ENCODE measurements at places on chromosomes 6 and 20.

GRCh38 chr20:41671143-41671542 lies 53.0 kb upstream of the CHD6 start:
- DNase-seq, result no peak

- no peak for DNase-seq
Observed at GRCh38 chr6:165106261-165106660, 203.1 kb downstream of the C6orf118 start.

DNA sequence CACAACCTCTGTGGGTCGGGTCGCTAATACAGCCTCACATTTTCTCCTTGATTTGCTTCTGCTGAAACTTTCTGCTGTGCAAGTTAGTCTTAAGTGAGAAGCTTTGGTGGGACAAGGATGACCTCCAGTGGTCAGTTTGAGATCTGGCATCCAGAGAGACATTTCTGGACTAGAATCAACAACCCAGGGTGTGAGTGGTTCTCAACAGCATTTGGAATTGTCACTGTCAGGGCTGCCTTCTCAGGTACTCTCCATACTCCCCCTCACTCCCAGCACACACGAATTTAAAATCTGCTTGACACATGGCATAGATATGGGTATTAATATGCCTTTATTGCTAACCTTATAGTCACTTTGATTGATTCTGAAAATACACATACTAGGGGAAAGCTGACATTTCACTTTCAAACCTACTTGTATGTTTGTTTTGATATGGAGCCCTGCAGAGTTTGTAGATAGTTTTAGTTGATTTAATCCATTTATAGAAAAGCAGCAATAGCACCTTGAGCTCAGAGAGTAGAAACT lies 13.2 kb downstream of the OTOR start:
- no peak for DNase-seq

- DNase-seq, result no peak
Observed at GRCh38 chr20:20010639-20011500, 6.3 kb upstream of the NAA20 start.

DNA sequence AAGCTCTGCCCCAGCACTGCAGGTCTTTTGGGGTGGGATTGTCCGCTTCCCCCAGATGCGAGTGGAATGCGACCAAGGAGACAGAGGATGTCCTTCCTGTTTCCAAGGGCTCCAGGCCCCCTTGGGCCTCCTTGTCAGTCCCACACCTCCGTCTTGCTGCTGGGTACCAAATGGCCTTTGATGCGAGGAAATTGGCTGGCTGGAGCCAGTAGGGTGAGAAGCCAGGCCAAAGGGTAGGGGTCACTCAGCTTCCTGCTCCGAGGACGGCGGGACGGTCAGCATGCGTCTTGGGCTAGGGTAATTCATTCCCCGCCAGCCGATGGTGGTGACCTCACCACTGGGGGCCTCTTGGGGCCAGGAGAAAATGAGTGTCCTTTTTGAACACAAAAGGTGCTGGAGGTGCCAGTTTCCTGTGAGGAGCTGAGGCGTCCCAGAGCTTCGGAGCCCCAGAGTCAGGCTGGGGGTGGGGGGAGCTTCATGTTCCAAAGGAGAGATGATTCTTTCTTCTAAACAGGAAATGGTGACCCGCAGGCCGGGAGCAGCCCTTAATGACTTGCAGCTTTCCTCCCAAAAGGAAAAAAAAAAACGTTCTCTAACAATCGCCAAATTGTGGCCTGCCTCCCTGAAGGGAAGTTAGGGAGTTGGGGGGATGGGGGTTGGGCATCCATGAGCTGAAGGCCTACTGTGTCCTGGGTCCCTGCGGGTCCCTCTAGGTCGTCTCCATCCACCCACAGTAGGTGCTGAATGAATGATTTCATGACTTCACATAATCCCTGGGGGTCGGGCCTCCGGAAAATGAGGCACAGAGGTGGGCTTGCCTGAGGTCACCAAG lies 6.7 kb downstream of the SNAI1 start:
- no peak for DNase-seq

- DNase-seq, result no peak
Observed at GRCh38 chr6:108734271-108734922, 113.8 kb upstream of the ARMC2 start.

- DNase-seq, result no peak
Observed at GRCh38 chr20:59007665-59008511, 834 bp upstream of the CTSZ start.

- DNase-seq, result no peak
Observed at GRCh38 chr20:57630061-57630460, 9.8 kb upstream of the ZBP1 start.

DNA sequence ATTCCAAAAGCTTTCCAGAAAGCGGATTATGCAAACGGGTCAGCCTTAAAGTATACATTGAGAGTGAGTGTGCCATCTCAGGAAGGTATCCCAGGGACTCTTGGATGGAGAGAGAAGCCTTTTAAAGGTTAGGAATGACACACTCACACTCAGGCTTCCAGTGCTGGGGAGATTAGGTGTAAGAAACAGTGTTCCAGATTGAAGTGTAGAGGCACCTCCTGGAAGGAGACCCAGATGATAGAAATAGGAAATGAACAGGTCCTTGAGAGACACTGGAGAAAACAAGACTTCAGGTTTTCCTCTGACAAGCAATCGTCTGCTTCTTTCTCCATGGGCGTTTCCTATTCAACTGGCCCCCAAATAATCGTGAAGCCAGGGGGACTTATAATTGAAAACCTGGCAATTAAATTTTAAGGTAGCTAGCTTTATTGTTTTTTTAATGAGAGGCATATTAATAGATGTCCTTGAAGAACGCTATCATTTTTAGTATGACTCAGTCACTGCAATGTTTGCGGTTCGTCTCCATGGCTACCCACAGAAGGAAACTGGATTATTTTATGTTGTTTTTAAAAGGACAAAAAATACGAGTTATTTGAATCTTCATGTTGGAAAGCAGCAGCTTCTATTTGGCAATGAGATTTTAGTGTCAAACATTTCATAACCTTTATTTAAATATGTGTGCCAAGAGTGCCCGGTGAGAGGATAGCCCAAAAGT lies 85.3 kb downstream of the TRMT6 start:
- peak; percentile 46 for DNase-seq

DNA sequence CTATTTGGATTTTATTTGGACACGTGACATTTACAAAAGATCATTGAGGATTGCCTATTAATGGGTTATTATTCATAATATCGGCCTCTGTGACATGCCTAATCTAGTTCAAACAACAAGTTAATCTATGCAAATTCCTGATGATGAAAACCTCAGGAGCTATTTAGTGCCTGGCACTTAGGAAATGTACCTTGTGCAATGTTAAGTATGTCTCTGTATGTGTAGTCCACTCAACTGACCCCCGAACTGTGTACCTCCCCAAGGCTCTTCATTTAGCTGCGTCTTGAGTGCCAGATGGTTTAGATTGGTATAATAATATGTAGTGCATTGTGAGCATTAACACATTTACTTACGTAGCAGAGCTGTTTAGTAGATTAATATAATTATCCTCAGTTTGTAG lies 6.9 kb downstream of the LAMA2 start:
- no peak for DNase-seq

GRCh38 chr6:156379392-156380289 lies 397.5 kb upstream of the ARID1B start:
- no peak for DNase-seq

DNA sequence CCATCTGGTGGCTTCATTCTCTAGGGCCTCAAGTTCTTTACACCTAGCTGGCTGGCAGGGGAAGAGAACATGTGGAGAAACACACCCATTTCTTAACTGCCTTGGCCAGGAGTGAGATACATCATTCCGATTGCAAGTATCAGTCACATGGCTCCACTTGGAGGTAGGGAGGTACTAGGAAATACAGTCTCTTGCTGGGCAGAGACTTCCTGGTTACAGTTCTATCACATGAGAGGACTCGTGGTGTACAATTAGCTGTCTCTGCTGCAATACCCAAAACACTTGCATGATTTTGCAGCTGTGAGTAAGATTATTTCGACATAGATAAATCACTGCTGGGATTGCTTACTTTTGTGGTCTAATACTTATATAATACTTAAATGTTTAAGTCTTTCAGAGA lies 51.1 kb downstream of the GTF2H5 start:
- no peak for DNase-seq

DNA sequence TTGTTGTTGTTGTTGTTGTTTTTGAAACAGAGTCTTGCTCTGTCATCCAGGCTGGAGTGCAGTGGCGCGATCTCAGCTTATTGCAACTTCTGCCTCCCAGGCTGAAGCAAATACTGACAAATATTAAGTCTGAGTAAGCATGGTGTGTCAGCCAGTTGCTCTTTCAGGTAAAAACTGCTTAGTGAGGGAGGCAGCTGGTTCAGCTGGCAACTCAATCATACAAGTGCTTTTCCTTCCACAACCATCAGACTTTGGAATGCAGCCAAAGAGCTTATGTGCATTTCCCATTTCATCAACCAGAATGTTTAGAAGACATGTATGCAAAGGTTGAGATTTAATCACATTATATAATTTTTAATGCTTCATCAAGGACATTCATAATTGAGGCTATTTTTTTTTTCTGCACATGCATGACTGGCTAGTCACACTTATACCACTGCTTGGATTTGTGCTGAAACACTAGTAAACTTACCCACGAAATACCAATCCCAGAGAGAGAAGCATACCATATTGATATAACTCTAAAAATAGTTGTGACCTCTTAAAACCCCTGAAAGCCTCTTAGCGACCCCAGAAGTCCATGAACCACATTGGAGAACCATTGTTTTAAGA lies 56.0 kb downstream of the CLIC5 start:
- no peak for DNase-seq

GRCh38 chr6:155498370-155498769 lies 42.7 kb upstream of the NOX3 start:
- no peak for DNase-seq

GRCh38 chr6:56528412-56528841 lies 114.3 kb downstream of the DST start:
- DNase-seq, result no peak

DNA sequence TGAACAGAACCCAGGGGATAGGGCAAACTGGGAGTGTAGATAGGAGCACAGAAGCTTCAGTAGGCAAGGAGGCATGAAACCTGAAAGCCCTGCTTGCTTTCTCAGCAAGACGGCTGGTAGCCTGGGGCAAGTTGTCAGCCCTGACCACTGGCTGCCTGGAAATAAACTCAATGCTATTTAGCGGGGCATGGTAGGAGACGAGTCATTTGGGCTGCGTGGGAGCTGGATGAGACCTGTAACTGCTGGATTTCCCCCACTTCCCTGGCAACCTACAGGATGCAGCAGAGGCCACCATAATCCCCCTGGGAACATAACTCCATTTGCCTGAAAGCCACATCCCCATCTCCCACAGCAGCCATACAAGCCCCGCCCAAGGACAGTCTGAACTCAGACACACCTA lies 332.6 kb upstream of the TBX18 start:
- no peak for DNase-seq

- no peak for DNase-seq
Observed at GRCh38 chr6:42819803-42820511, 38.1 kb downstream of the BICRAL start.

- DNase-seq, result no peak
Observed at GRCh38 chr6:128847431-128848210, 35.3 kb upstream of the LAMA2 start.

DNA sequence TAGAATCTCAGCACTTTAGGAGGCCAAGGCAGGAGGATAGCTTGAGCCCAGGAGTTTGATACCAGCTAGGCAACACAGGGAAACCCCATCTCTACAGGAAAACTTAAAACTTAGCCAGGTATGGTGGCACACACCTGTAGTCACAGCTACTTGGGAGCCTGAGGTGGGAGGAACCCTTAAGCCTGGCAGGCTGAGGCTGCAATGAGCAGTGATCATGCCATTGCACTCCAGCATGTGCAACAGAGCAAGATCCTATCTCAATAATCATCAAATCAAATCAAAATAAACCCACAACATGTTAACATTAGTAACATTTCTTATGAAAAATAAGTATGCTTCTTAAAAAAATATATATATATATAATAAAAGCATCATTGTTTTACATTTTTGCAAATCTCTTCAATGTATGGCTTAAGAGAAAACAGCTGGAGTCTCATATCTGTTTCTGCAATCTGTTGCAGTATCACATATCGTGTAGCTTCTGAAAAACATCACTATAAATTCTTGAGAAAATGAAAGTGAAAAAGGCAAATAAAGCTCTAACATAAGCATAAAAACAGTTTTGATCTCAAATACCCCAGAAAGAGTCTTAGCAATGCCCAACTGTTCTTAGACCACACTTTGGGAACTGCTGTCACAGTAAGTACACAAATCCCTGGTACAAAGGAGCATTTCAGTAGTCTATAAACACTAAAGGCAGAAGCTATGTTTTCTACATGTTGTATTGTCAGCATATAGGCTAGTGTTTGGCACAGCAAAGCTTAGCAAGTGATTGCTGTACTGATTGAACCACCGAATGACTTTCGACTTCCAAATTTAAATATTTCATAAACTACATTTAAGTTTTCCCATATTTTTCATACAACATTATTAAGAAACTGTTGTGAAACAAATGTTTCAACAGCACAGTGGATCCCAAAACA lies 8.0 kb downstream of the MMUT start:
- DNase-seq, result no peak

DNA sequence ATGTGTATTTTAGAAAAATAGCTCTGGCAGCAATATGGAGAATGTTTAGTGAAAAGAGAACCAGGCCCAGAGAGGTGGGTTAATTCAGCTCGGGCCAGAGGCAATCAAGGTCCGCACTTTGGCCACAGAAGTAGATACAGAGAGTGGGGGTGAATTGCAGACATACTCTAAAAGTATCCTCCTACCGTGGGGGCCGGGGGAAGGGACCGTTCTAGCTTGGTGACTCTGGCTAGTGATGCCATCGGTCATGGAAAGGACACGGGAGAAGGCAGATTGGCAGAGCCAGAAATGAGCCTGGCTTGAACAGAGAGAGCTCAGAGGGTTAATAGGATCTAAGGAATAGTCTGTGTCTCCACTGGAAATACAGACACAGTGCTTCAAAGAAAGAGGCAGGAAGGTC lies 173.1 kb downstream of the MTHFD1L start:
- DNase-seq, result no peak

DNA sequence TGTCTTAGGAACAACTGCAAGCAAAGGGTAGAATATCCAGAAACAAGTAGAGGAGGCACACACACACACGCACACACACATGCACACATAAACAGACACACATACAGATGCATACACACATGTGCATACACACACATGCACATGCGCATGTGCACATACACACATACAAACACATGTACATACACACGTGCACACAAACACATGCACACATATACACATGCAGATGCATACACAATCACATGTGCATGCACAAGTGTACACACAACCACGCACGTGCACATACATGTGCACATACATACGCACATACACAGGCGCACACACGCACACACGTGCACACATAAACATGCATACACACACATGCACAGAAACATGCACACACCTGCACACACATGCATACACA lies 206.5 kb upstream of the OPRM1 start:
- DNase-seq, result no peak

- DNase-seq, result no peak
Observed at GRCh38 chr6:90388395-90388794, 91.8 kb upstream of the BACH2 start.
